RWPE2 (cell line): ENCODE measurements at places on chromosomes 1 and 21.

GRCh38 chr1:205497351-205497750 is 7.1 kb upstream of the CDK18 start:
- DNase-seq = no peak

GRCh38 chr1:161725908-161726472 is 4.6 kb downstream of the FCRLB start:
- peak; percentile 62 for DNase-seq

DNA sequence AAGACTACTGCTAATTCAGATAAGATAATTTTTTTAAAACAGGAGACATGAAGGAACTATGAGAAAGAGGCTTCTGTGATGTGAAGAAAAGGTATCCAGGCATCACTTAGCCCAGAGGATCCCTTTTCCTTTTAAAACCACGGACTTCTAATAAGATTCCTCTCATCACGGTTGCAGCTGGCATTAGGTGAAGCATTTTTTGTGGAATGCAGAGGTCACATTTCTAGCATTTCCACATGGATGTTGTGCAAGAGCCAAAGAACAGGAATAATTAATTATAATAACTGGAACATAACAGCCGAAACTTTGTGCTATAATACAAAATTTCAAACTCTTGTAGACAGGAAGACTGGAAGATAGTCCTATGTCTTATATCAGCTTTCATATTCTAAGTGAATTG is 27.6 kb downstream of the CYP2J2 start:
- DNase-seq = no peak

DNA sequence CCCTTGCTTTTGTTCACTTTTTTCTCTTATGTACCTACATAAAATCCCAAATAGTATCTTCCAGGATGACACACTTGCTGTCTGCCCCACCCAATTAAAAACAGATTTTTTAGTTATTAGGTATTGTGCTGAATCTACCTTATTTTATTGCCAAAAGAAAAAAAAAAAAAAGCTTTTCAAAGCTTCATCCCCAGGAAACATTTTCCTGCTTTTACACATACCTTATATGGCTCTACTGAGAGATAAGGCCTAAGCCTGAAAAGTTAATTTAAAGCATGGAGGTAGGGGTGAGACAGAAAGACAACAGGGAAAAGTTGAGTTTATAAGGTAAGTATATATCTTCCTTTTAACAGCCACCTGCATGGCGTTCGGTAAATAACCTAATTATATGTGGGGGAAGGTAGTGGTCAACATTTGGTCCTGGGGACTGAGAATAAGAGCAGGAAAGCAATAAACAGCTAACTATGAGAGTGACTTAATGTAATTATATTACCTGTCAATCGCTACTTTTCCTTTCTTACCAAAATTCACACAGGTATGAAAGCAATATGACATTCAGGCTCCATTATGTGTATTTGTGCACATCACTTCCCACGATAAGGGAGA is 54.6 kb upstream of the BOLA1 start:
- DNase-seq = no peak

GRCh38 chr1:227370533-227371254 is 52.4 kb upstream of the CDC42BPA start:
- no peak for DNase-seq

DNA sequence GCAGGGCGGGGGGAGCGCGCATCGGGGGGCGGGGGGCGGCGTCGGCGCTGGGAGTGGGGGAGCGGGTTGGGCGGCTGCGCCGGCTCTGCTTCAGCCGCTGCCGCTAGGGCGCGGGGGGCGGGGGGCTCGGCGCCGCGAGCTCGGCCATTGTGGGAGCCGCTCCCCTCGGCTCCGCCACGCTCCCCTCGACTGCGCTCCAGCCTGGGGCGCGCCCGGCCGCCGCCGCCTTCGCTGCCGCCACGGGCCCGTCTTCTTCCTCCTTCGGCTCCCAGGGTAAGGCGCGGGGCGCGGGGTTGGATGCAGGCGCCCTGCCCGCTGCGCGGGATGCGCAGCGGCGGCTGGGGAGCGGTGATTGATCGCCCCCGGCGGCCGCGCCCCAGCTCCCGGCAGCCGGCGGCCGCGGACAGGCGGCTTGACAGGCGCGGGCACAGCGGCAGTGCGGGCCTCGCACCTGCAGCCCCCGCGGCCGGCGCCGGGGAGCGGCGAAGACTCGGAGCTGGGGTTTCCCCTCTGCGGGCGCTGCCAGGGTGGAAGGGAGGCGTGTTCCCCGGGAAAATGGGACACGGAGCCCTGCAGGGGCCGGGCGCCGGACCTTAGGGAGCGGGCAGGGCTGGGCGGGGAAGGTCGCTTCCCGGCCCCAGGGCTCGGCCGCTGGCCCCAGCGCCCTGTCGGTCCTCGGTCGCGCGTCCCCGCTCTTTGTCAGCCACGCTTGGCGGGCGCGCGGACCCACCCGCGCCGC is 55.3 kb downstream of the NDUFS5 start:
- no peak for DNase-seq

GRCh38 chr1:15236746-15237145 is 10.3 kb upstream of the FHAD1 start:
- no peak for DNase-seq

DNA sequence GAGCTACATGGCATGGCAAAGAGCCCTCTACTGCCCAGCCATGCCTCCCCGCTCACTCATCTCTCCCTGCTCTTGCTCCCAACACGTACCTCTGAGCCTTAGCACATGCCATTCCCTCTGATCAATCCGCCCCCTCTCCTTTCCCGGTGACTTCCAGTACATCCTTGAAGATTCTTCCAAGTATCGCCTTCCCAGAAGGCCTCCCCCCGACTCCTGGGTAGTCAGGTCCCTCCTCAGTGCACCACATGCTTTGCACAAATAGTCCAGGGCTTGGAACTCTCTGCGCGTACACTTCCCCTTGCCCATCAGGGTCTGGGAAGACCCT is 77.0 kb upstream of the IFFO2 start:
- no peak for DNase-seq

DNA sequence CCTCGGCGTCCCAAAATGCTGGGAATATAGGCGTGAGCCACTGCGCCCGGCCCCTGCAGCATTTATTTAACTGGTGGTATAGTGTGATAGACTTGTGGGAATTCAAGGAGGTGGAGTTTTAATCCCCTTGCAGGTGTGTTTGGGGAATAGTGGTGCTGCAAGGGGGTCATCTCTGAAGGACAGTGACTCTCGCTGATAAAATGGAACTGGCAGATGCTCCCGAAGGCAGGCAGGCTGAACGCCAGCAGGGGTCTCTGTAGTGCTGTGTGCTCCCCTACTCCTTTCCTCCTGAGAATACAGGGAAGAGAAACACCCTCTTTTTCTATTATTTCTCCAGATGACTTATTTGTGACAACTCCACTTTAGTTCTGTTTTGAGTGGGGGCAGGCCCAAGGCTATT is 4.0 kb downstream of the OSCP1 start:
- DNase-seq = no peak

DNA sequence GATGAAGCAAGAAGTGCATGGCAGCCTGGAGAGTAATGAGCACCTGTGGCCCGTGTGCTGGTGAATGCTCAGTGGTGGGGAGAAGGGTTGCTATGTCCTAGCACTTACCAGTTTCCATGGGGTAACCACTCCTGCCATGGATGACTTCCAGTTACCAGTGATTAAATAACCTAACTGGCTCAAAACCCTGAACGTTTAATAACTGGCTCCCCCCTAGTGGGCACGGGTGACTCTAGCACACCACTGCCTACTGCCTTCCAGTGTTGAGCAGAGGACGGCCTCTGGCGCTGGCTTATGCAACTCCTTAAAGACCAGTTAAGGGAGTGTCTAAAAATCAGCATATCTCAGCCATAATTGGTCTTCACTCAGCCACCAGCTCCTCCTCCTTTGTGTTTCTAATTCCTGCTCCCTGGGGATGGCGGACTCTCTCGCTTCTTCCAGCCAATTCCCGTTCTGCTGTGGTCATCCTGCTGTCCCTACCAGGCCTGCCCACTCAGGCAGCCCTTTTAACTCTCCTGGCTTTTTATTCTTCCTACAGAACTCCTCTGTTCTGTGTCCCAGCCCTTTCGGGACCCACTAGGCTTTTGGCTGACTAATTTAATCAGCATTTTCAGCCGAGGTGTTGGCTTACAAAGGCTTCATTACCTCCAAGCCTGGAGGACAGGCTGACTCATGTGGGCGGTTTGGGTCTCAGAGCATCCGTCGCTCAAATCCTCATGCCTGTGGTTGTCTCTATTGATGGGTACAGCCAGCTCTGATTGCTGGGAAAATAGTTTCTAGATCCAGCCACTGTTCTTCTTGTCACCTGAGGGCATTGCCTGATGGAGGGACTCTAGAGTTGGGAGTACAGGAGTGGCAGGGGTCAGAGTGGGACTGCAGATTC is 332.4 kb downstream of the CAMTA1 start:
- peak; percentile 79 for DNase-seq

DNA sequence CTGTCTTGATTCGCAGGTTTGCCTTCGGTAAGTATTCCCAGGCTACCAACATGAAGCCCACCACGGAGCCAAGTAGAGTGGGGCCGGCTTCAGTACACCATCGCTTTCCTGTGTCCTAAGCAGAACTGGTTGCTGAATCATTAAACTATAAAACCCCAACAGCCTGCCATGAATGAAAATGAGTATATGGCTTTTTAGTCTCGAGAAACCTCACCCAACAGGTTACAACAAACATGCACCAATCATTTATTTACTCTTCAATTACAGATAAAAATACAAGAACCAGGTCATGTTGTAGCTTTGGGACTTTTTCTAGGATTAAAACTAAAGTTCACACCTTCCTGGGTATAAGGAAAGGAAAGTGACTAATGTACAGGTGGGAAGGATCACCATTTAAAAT is 7.6 kb downstream of the TMPRSS2 start:
- no peak for DNase-seq
